Bone marrow (tissue), 2 donors: ENCODE measurements at places on chromosomes 2 and 18.

DNA sequence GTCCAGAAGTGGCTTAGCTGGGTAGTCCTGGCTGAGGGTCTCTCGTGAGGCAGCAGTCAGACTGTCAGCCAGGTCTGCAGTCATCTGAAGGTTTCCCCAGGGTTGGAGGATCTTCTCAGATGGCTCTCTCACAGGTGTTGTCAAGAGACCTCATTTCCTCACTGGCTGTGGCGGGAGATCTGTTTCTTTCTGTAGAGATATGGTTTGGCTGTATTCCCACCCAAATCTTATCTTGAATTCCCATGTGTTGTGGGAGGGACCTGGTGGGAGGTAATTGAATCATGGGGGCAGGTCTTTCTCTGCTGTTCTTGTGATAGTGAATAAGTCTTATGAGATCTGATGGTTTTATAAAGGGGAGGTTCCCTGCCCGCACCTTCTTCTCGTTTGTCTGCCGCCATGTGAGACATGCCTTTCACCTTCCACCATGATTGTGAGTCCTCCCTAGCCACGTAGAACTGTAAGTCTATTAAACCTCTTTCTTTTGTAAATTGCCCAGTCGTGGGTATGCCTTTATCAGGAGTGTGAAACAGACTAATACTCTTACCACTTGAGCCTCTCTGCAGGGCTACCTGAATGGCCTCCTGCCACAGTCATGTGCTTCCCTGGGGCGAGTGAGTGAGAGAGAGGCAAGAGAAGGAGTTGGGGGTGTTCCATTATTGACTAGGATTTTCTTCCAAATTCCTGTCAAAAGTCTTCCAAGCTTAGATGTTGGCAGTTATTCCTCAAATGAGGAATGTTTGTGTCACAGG is 23.6 kb downstream of the MALT1 start:
- no peak for DNase-seq

- DNase-seq: no peak
Observed at GRCh38 chr18:46322411-46322891, 218.3 kb downstream of the HAUS1 start.

DNA sequence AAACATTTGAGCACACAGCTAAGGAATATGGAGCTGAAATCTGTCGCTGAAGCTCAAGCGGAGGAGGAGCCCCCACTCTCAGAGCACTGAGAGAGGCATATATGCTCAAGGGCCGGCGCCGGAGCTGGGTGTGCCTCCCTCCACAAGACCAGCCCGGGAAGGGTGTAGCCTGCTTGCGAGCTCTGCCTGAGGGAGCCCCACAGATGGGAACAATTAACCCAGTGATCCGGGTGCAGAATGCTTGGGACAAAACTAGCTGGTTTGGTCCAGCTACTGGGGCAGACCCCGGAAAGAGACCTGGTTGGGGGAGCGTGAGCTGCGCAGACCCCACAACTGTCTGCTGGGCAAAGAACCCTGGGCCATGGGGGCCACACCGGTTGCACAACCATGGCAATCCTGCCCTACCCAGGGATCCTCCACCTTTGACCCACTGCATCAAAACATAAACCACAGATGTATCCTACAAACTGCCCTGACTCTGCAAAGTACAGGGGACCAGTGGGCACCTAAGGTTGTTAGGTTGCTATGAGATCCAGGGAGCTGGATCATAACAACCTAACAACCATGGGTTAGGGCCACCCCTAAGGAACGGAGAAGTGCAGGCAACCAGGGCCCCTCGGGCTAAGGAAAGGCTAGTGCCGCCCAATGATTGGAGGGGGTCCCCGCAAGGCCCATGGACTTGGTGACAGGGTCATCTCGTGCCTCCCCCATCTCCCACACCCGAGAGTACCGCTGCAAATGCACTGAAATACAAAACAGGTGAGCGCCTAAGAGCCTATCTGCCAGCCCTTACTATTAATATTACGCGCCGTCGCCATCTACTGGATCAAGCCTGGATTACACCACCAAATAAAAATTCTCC is 53.4 kb upstream of the SCN1A start:
- DNase-seq: no peak

- DNase-seq: no peak
Observed at GRCh38 chr2:128797937-128798336, 479.3 kb upstream of the HS6ST1 start.

DNA sequence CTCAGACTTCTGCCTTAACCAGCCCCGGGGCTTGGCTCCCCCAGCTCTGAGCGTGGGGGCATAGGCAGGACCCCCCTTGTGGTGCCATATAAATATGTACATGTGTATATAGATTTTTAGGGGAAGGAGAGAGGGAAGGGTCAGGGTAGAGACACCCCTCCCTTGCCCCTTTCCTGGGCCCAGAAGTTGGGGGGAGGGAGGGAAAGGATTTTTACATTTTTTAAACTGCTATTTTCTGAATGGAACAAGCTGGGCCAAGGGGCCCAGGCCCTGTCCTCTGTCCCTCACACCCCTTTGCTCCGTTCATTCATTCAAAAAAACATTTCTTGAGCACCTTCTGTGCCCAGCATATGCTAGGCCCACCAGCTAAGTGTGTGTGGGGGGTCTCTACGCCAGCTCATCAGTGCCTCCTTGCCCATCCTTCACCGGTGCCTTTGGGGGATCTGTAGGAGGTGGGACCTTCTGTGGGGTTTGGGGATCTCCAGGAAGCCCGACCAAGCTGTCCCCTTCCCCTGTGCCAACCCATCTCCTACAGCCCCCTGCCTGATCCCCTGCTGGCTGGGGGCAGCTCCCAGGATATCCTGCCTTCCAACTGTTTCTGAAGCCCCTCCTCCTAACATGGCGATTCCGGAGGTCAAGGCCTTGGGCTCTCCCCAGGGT is 5.5 kb downstream of the CTDSP1 start:
- DNase-seq: no peak

DNA sequence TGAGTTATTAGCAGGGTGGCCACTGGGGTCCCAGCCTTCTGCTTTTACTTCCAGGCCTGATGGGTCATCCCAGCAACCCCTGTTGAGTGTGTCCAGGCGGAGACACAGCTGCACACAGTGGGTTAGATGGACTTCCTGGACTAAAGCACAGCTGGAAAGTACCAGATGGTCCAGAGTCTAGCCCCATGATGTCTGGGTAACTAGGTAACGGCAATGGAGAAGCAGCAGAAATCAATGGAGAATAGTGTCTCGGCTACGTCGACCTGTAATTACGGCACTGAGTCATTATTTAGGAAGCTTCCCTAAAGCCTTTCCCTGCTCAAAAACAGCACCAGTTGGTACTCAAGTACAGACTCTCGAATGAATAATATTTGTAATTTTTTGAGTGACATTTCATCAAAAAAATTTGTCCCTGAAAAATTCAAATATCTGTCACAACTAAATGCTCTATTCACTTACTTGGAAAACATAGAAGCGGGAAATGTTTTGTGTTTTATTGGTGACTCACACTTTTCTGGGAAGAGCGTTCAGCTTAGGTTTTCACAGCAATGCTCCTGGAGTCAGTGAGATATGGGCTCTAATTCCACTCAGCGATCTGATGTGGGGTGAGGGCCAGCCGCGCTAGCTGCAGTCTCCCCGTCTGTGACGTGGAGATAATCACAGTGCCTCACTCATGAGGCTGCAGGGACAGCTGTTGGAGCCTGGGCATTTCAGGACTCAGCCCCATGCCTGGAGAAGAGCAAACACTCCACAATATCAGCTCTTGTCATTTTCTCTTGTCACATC is 16.2 kb upstream of the ARL4C start:
- no peak for DNase-seq

- DNase-seq: no peak
Observed at GRCh38 chr2:111622859-111623258, 261.1 kb downstream of the ANAPC1 start.

DNA sequence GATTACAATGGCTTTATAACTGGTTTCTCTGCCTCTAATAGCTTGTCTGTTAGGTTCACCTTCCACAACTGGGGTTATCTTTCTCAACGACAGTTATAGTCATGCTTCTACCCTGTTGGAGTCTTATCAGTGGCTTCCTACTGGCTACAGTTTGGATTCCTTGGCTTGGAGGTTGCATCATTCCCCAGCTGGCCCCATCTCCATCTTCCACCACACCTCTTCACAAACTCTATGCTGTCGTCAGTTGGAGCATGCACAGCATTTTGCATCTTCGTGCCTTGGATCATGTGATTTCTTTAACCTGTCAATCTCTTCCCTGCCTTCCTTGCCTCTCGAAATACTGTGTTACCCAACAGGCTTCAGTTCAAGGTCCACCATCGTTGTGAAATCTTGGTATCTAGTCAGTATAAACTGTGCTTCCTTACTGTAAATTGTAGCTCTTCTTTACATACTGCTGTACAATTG is 316.3 kb upstream of the CXCR4 start:
- no peak for DNase-seq

GRCh38 chr2:108919571-108920373 is 69.2 kb downstream of the EDAR start:
- DNase-seq: no peak

DNA sequence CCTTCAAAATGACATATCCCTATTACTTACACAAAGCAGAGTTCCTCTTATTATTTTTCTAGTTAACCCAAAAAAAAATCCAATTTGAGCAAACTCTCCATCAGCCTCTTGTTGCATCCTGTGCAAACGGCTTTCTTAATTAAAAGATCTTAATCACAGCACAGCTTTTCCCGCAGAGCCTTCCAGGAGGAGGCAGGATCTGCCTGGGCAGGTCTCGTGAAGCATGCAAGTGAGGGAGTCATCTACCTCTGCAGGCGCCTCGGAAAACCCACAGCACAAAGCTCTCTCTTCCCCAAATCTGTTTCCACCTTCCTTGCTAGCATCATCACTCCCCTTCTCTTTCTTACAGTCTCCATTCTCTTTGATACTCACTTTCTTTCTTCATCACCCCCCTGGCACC is 100.4 kb downstream of the EN1 start:
- DNase-seq: no peak

DNA sequence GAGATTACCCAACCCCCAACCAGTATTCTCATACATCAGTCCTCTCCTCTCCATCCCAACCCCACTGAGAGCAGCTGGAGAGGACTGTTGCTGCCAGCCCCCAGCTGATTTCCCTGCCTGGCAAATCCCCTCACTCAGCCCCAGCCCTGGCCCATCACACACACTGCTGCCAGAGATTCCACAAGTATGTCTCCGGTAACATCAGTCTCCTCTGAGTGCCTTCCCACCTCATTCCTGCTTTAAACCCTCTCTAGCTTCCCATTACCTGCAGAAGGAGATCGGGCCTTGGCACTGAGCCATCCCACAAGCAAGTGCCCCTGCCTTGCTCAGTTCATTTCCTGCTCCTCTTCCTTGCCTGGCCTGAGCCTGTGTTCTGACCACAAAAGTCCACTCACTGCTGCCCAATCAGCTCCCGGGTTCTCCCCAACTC is 50.6 kb upstream of the ZFP36L2 start:
- no peak for DNase-seq

- DNase-seq: no peak
Observed at GRCh38 chr2:26351375-26352090, 4.9 kb upstream of the ADGRF3 start.
